A549 treated with CORT108297 at 1 μM for 4 hours (cell line): ENCODE measurements at places on chromosomes 16 and 17. TPM values are rescaled to one million over a fixed set of nuclear protein-coding genes. Genes with fewer than 3 reads are reported as not detected.

The DUSP3 gene
- total RNA-seq = 59.1 to 64.1 TPM (median 61.0 TPM) in 5 replicates

The CDR2L gene
- 37.1 to 57.1 TPM (median 52.4 TPM) in 5 replicates for total RNA-seq

The ARL5C gene
- not detected in 5 replicates for total RNA-seq

The PRSS33 gene
- total RNA-seq = not detected in 5 replicates

The CIAO2B gene
- 123 to 180 TPM (median 173 TPM) in 5 replicates for total RNA-seq

The KRT38 gene
- total RNA-seq = not detected in 5 replicates

The GJC1 gene
- 27.9 to 34.7 TPM (median 33.1 TPM) in 5 replicates for total RNA-seq

The PRR11 gene
- 41.4 to 60.1 TPM (median 55.5 TPM) in 5 replicates for total RNA-seq

The HEATR9 gene
- total RNA-seq = not detected in 5 replicates

The NDUFB10 gene
- 230 to 308 TPM (median 254 TPM) in 5 replicates for total RNA-seq

The HS3ST2 gene
- not detected in 5 replicates for total RNA-seq

The LPO gene
- total RNA-seq = not detected in 5 replicates

The TEKT5 gene
- total RNA-seq = not detected in 5 replicates

The ZPBP2 gene
- not detected in 5 replicates for total RNA-seq

The EZH1 gene
- total RNA-seq = 9.9 to 13.1 TPM (median 11.4 TPM) in 5 replicates

The C1QTNF1 gene
- total RNA-seq = 35.8 to 45.3 TPM (median 40.2 TPM) in 5 replicates

The KCNH4 gene
- total RNA-seq = 0.15 to 0.49 TPM (median 0.39 TPM) in 5 replicates

The ADAM11 gene
- total RNA-seq = 1.5 to 2.8 TPM (median 2.2 TPM) in 5 replicates

The KRTAP4-9 gene
- not detected in 5 replicates for total RNA-seq

The OR1F1 gene
- total RNA-seq = 0.24 to 0.60 TPM (median 0.40 TPM) in 5 replicates

The COPS3 gene
- total RNA-seq = 138 to 149 TPM (median 144 TPM) in 5 replicates

The CLDN7 gene
- 0.84 to 1.2 TPM (median 0.97 TPM) in 5 replicates for total RNA-seq

The ARHGAP27 gene
- total RNA-seq = 10.7 to 17.5 TPM (median 16.6 TPM) in 5 replicates

The ZKSCAN2 gene
- 1.9 to 2.2 TPM (median 2.1 TPM) in 5 replicates for total RNA-seq

The NUDT16L1 gene
- total RNA-seq = 14.9 to 26.8 TPM (median 25.8 TPM) in 5 replicates

The HEXIM1 gene
- total RNA-seq = 43.5 to 55.3 TPM (median 49.2 TPM) in 5 replicates

The CIITA gene
- total RNA-seq = 0.05 to 0.15 TPM (median 0.13 TPM) in 5 replicates

The PRR15L gene
- total RNA-seq = 0.39 to 0.75 TPM (median 0.54 TPM) in 5 replicates

The ASGR1 gene
- 0.59 to 1.4 TPM (median 1.2 TPM) in 5 replicates for total RNA-seq

The C16orf74 gene
- total RNA-seq = 9.4 to 18.3 TPM (median 14.6 TPM) in 5 replicates

The PPP1R27 gene
- total RNA-seq = 0.10 to 0.43 TPM (median 0.17 TPM) in 4 of 5 replicates, not detected in the other

The PGS1 gene
- total RNA-seq = 21.6 to 31.6 TPM (median 29.0 TPM) in 5 replicates

The TBC1D28 gene
- total RNA-seq = not detected in 5 replicates

The OSGIN1 gene
- 24.7 to 57.0 TPM (median 29.9 TPM) in 5 replicates for total RNA-seq

The DNAI2 gene
- 0.06 to 0.09 TPM in 2 of 5 replicates, not detected in the others for total RNA-seq

The DBNDD1 gene
- total RNA-seq = 47.3 to 65.3 TPM (median 63.9 TPM) in 5 replicates

The KRT15 gene
- 2.8 to 5.0 TPM (median 4.0 TPM) in 5 replicates for total RNA-seq

The TRAPPC1 gene
- 298 to 343 TPM (median 309 TPM) in 5 replicates for total RNA-seq

The SCRN2 gene
- total RNA-seq = 28.6 to 41.2 TPM (median 40.4 TPM) in 5 replicates

The ENGASE gene
- total RNA-seq = 13.0 to 27.2 TPM (median 20.6 TPM) in 5 replicates

The CCDC40 gene
- total RNA-seq = 5.2 to 7.3 TPM (median 5.8 TPM) in 5 replicates

The KRT20 gene
- 0.18 to 0.28 TPM (median 0.26 TPM) in 5 replicates for total RNA-seq
